ENCODE measurements at places on chromosomes 7 and 10.

DNA sequence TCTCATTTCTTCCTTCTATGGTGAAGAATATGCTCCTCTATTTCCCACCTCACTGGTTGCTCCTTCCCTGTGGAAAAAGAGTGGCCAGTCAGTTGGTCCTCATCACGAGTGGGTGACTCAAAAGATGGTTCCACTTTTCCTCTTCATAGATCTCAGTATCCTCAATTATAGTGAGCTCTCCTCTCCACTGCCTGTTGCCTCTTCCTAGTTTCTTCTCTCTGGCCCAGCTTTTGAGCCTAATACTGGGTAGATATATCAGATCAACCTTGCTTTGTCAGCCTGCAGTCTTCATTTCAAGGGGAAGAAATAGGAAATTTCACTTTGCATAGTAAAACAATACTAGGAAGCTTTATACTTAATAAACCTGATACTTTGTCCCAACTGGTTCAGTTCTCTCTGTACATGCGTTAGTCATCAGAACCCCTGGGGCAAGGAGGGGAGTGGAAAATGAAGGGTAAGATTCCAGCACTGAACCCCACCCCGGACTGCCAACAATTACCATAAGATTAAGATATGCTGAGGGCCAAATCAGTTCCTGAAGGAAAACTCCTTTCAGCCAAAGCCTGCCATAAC, 15.5 kb upstream of the WNT16 start:
- no peak for DNase-seq

- DNase-seq, result no peak
Observed at GRCh38 chr10:100655326-100655759, 90.0 kb upstream of the PAX2 start.

- no peak for DNase-seq
Observed at GRCh38 chr7:73909996-73910395, 49.0 kb downstream of the TMEM270 start.

- no peak for DNase-seq
Observed at GRCh38 chr10:68144709-68145108, 35.4 kb downstream of the MYPN start.

DNA sequence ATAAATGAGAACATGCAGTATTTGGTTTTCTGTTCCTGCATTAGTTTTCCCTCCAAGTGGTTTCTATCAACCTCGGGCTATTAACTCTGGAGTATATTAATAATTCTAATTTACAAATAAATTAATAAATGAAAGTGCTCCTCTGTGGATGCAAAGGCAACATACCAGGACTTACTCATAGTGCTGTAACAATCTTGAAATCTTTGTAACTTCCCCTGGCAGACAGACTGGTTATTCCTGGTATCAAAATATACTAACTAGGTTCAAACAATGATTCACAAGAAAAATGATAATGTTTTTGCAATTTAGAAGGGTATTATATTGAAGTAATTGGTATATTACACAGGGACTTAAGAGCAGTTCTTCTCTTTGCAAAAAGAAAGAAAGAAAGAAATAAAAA, 177.2 kb downstream of the FANK1 start:
- no peak for DNase-seq

- no peak for DNase-seq
Observed at GRCh38 chr10:4981722-4982471, 18.7 kb downstream of the AKR1C1 start.

- DNase-seq, result no peak
Observed at GRCh38 chr7:134780166-134780828, 863 bp downstream of the CALD1 start.

DNA sequence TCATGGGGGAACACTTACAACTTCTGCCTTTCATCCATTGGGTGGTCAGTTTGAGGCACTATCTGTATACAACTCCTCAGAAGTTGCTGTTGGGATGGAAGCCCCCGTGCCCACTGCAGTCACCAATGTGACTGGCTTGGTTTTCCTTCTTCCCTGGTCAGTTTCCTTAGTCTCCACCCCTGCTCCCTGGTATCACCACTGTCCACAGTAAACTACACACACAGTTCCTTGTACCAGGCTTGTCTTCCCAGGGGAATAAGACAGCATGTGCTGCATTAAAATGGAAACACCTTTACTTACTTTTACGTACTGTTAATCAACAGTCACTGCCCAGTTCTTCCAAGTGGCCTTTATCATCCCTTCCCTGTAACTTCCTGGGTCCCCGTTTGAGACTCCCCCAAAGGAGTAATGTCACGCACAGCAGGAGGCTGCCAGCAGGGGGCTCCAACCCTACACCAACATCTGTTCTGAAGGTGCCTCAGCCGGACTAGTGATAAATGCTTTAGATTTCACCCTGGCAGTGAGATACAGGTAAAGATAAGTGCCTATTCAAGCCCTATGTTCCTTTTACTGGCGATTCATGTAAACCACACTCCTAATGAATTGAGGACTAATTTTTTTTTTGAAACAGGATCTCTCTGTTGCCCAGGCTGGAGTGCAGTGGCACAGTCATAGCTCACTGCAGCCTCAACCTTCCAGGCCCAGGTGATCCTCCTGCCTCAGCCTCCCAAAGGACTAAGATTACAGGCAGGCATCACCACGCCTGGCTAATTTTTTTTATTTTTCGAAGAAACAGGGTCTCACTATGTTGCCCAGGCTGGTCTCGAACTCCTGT, 45.3 kb upstream of the PIK3AP1 start:
- DNase-seq, result peak; percentile 83

DNA sequence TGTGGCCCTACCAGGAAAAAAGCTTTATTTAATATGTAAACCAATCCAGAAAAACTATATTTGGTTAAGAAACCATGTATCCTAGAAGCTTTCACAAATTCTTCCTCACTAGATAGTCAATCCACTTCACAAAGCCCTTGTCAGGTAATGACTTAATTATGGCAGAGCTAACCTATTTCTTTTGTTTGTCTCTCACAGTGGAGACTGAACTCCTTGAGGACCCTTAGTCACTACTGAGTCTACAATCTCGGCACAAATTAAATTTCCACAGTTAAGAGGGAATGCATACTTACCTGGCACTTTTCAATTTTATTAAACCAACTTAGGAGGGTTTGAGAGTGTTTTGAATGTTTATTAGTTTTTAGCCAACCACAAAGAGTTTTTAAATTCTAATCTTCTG, 23.0 kb downstream of the WAPL start:
- DNase-seq, result no peak

- DNase-seq, result no peak
Observed at GRCh38 chr7:155824227-155824886, 12.1 kb upstream of the SHH start.

DNA sequence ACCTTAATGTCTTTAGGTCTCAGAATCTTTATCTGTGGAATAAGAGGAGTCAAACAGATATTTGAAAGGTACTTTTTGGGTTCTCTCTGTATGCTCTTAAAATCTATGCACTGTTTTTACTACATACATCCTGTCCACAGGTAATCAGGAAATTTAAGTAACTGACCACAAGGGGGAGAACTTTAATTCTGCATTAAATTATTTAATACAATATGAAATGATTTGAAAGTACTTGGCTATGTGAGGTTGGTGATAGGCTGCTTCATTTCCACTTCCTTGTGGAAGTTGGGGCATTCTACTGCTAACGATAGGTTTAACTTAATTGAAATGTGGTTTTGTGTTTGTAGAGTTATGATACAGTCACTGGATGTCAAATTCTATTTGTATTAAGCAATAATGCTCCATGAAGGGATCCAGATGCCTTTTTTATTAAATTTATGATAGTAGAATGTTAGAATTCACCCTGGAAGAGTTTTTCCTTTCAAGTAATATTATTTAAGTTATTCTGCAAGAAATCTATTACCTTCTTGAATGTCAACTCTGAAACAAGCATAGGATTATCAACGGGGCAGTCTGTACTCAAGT, 6.0 kb downstream of the TEX47 start:
- DNase-seq, result no peak

DNA sequence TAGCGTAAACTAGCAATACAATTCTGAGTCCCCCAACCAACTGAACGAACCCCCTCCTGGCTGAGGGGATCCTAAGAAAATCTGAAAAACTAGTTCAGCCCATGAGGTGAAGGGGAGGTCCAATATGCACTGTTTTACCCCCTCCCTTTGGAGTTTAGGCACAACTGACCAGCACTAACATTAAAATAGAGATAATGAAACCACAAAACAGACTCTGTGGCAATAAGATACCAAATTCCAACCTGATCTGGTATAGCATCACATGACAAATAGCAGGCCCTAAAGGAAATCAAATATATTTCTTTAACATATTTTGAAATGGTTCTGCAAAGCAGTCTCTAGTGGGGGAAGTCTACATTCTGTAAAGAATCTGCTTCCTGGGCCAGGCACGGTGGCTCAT, 522.5 kb downstream of the TYW1 start:
- no peak for DNase-seq

DNA sequence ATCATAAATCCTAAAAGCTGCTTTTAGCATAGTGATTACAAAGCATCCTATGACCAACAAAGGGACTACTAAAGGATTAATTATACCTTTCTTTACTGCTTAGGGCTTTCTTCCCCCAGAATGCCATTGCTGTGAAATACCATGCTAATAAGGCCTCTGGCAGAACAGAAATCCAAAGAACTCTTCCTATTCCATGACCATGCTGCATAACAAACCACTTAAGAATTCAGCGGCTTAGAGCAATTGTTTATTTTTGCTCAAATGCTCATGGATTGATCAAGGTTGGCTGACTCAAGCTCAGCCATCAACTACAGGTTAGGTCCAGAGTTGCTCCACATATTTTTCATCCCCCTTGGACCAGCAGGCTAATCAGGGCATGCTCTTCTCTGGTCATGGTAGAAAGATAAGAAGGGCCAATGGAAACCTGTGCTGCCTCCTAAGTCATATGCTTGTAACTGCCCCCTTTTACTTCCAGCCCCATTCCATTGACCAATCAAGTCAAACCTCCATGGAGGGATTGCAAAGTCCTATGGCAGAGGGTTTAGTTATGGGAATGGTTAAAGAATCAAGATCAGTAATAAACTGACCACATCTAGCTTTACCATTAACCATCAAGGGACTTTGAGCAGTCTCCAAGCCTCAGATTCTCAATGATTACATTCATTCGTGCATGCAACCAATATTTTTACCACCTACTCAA, 244.4 kb upstream of the FZD1 start:
- no peak for DNase-seq

DNA sequence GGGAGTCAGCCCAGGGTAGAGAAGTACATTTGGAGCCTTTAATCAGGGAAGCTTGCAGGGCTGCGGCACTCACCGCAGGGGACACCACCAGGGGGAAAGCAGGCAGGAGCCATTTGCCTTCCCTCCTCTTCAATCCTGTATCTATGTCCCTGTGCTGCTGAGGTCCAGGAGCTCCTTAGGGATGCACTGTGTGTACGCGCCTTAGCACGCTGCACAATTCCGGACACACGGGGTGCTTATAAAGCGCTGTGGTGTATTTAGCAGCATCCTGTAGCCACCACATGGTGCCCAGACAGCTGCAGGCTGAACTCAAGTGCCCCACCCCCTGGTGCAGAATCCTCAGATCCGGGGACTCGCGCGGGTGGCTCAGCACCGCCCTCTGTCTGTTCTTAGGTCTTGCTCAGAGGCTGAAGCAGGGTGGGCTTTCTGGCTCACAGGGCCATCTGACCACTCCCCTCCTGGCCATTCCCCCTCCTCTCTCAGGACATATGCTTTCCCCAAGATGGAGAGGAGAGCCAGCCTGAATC, 421.4 kb downstream of the SDK1 start:
- peak; percentile 14 for DNase-seq

DNA sequence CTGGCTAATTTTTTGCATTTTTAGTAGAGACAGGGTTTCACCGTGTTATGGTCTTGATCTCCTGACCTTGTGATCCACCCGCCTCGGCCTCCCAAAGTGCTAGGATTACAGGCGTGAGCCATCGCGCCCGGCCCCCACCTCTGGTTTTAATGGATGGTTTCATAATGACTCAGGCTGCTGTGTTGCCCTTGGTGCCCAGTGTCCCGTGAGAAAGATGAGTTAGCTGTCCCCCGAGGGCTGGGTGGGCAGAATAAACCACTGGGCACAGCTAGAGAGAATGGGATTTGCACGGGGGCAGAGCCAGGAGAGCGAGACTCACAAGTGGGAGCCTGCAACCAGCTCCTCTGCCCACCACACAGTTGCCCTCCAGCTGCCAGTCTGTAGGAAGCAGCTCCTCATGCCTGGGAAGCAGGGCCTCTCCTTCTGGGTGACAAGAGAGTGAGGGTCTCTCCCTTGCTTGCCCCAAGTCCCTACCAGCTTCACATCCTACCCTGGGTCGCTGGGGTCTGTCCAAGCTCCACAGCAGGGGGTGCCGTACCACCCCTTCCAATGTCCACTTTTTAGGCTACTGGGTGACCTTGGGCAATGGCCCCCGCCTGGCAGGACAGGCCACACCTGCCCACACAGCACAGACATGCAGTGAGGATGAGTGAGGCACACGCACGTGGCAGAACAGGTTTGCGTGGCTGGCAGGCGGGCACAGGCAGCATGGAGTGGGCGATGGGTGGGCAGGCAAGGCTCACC, 16.1 kb upstream of the NDST2 start:
- DNase-seq, result no peak

DNA sequence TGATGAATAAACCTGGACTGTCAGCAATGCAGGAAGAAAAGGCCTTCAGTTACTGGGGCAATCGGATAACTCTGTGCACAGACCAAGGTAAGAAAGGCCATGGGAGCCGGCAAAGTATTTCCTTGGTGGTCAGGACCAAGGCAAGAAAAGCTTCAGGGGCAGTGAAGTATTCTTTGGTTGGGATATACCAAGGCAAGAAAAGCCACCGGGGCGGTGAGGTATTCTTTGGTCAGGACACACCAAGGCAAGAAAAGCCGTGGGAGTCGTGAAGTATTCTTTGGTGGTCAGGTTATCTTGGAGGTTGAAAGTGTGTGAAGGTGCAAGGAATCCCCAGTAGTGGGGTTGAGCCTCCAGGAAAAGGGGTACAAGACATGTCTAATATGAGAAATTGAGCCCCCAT, 295.0 kb upstream of the GALNT17 start:
- DNase-seq, result no peak

GRCh38 chr10:35505241-35505873, 99.8 kb upstream of the GJD4 start:
- DNase-seq, result no peak

DNA sequence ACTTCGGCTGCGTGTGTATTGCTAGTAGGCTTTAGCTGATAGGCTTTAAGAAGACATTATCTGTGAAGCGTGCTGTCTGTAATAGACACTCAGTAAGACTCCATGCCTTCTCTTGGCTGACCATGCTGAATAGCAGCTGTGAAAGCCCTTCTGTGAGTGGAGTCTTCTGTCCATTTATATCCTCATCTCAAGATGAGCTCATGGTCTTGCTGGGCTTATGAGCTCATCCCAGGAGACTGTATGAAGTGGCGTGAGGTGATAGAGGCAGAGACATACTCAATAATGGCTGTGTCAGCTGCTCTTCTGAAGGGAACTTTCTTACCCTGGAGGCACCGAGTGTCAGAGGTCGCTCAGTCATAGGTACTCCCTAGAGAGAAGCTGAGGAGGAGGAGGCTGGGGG, 111.5 kb downstream of the SH2D4B start:
- DNase-seq, result no peak

DNA sequence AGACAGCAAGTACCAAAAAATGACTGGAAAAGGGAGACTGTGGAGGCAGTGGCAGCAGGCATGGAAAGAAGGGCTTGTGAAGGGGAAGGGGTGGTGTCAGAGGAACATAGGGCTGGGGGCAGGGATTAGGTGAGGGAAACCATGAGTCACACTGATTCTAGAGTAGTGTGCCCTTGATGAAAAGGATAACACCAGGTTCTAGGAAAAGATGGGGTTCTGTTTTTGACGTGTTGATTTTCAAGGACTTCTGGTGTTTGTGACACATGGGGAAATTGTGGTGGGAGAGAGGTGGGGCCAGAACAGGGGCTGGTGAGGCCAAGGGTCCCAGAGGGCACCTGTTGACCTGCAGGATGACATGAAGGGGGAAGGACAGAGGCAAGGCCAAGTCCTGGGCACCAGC, 57.1 kb downstream of the FIGNL1 start:
- peak; percentile 65 for DNase-seq

- DNase-seq, result no peak
Observed at GRCh38 chr7:92002720-92003119, 62.1 kb downstream of the AKAP9 start.
